Left colon (tissue), 2 donors: ENCODE measurements at places on chromosomes 6 and 20. TPM values are rescaled to one million over a fixed set of nuclear protein-coding genes. Genes with fewer than 3 reads are reported as not detected.
A peak's percentile ranks its signal among the peaks of the same experiment; 100 is the strongest.

GRCh38 chr6:4224067-4224978, 88.9 kb upstream of the ECI2 start:
- DNase-seq, result no peak

TFAP2A gene
- total RNA-seq, result 0.55 TPM

GRCh38 chr6:138685781-138686180, 87.8 kb upstream of the CCDC28A start:
- DNase-seq, result no peak

GRCh38 chr6:112253498-112253840, 898 bp downstream of the LAMA4 start:
- DNase-seq, result no peak

DNA sequence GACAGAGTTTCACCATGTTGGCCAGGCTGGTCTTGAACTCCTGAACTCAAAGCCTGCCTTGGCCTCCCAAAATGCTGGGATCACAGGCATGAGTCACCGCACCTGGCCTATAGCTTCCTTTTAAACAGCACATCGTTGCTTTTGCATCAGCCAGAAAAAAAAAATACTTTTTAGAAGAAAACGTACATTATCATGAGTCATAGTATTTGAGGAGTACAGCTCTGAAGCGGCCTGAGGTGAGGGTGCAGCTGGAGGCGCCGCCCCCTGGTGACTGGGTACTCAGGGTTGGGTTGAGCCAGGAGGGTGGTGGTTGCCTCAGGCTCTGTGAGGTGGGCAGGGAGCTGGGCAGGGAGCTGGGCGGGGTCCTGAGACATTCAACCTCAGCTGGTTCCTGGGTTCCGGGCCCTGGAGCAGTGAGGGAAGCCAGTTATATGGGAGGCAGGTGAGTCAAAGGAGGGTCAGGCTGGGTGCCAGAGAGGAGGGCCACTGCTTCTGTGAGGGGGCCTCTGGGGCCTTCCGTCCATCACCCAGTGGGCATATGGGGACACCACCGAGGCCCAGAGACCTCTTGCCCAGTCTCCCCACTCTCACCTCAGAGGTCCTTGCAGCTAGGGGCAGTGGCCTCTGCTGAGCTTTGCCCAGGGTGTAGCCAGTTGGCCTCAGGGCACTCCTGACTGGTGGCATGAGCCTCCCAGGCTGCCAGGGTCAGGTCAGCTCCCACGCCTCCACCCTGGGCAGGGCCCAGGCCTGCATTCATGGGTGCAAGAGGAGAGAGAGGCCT, 11.7 kb upstream of the ID1 start:
- DNase-seq, result peak; percentile 91

DNA sequence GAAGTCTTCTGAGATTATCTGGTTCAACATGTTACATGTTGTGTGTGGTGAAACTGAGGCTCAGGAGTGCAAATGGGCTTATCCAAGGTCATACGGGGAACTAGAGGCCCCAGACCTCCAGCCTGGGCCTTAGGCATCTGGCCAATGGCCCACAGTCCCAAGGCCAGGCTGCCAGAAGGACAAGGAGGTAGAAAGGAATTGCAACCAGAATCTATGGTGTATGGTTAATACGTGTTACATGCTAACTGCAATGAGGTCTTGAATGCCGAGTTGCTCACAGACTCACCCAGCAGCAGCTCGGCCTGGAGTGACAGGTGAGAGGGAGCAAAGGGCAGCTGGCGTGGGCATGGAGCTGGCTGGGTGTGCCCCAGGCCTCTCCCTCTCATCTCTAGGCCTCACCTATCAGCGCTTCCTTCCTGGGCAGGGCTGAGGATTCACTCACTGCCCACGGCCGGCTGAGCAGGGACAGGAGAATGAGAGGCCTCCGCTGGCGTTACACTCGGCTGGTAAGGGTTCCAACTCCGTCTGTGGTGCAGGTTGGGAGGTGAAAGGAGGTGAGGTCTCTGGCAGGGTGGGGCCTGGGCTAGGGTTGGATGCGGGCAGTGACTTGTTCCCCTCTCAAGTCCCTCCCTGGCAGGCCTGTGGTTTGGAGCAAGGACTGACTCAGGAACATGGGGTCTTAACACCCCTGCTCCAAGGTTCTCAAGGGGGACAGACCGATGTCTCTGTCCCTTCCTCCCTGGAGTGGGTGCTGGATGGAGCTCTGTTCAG, at the start of gene TLDC2:
Gene TLDC2, plus strand, starts transcription at position 437 of the 771 bp plus-strand sequence. Its CDS starts 37 bp downstream, at position 474.
- peak; percentile 87 for DNase-seq

DNA sequence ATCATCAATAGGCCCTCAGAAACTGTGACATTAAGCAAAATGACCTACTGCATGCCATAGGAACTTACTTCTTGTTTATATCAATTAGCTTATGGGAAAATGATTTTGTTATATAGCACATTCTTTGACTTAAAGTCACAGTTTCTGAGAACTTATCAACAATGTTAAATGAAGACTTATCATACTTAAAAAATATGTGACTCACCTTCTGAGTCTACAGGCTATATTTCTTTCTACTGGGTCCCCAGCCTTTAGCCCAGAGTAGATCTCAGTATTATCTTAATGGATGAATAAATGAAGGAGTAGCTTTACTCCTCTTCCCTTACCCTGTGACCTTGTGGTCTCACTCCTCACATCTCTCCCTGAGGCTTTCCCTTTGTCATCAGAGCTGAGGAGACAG, 180.2 kb downstream of the MAFB start:
- DNase-seq, result no peak

DNA sequence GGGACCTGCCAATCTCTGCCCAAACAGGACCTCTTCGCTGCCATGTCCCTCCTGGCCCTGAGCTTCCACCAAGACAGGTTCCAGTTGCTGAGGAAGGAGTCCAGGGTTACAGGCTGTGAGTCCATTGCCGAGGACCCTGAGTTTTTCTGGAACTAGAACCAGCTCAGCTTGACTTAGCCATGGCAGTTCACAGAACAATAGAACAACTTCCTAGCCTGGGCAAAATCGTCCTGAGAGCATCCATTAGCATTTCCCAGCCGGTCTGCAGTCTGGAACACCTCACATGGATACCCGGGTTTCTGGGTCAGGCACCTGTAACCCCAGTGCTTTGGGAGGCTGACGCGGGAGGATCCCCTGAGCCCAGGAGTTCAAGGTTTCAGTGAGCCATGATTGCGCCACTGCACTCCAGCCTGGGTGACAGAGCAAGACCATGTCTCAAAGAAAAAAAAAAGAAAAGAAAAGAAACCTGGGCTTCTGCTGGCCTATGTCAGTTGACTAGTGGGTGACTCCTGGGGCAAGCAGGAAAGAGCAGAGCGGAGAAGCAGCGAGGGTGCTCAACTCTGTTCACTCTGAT, 90.3 kb downstream of the TCP11 start:
- DNase-seq, result no peak
